Stimulated activated CD4-positive, alpha-beta T cell treated with anti-CD3 and anti-CD28 coated beads, Interleukin-15, amount 100 ng/mL, for 1 hour (primary cell): ENCODE measurements at places on chromosomes 12 and 14.

DNA sequence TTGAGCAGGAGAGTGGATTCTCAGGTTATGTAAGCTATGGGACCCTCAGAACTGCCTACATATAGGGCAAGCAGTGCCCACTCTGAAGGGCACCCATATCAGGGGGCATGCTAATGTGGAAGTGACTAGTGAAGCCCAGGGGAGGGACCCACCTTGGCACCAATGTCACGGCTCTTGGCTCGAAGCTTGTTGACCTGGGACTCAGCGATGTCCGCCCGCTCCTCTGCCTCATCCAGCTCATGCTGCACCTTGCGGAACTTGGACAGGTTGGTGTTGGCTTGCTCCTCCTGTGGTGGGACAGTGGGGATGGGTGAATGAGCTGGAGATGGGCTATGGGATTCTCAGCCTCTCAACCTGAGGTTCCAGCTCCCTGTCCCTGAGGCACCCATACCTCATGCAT is 5.4 kb downstream of the CMTM5 start:
- DNase-seq = no peak

DNA sequence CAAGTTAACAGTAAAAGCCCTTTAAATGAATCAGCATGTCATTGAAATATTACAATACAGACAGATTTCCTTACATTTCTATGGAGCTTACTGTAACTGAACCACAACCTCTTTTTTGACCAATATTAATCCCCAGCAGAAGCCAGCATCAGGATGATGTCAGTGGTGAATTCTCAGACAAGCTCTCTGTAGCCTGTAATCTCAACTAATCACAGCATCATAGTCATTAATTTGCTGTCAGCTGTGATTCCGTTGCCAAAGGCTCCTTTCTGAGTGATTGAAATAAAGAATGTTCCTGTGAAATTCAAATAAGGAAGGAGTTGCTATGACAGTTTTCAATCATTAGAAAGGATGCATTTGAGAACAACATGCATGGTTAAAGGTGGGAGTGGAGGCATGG is 323.1 kb downstream of the PDZRN4 start:
- no peak for DNase-seq

DNA sequence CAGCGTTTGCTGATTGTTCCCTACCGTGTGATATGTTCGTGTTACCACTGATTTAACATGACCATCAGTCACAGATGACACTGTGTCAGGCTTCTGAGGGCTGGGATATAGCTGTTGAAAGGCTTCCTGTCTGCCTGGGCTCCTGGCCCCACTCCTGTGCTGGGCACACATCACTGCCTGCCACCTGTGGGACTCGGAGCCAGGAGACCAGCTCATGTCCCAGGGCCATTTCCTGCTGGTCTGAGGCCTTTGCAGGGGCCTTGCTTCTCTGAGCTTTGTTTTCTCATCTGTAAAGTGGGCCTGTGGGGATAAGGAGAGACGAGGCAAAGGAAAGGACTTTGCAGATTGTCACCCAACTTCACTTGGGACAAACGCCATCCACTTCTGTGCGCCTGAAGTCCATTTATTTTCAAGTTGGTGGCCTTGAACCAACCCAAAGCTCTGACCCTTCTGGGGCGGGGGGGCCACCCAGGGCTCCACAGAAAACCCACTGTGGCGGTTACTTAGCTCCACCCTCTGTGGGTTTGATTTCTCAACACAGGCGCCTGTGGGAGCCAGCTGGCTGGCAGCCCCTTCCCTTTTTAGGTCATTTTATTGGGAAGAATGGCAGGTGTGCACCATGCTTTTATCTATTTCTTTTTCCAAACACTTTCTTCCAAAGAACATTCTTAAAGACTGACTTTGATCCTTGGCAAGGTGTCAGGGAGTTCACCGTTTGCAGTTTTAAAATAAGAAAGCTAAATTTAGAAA is 54.1 kb downstream of the BEGAIN start:
- no peak for DNase-seq

- DNase-seq = no peak
Measured at GRCh38 chr12:108446766-108447165, 68.3 kb upstream of the FICD start.

DNA sequence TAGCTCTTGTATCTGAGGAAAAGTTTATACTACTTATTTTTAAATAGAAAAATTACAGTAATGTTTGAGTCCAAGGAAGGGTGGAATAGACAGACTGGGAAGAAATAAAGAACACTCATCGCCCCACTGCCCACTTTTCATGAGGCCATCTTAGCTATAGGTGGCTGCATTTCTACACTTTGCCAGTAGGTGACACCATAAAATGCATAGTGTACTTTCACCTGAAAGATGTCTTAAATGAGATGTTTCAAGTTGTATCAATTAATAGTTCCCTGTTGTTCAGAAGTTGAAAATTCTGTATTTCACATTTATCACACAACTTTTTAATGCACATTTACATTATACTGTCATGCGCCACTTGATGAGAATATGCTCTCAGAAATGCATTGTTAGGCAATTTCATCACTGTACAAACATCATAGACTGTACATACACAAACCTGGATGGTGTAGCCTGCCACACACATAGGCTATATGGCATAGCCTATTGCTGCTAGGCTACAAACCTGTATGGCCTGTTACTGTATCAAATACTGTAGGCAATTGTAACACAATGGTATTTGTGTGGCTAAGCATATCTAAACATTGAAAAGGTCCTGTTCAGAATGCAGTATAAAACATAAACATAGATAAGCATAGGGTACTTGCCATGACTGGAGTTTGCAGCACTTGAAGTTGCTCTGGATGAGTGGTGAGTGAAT is 27.6 kb downstream of the PMCH start:
- DNase-seq = no peak
